Breast epithelium (tissue), 4 donors: ENCODE measurements at places on chromosomes 6 and 20. TPM values are rescaled to one million over a fixed set of nuclear protein-coding genes. Genes with fewer than 3 reads are reported as not detected.

ZNF391 gene
- 2.1 TPM for total RNA-seq

GRCh38 chr6:30643656-30644055 lies 3.3 kb upstream of the C6orf136 start:
- DNase-seq: no peak

GRCh38 chr6:11525468-11526155 lies 11.9 kb upstream of the TMEM170B start:
- no peak for DNase-seq

OVOL2 gene
- total RNA-seq: 21.0 TPM

DNA sequence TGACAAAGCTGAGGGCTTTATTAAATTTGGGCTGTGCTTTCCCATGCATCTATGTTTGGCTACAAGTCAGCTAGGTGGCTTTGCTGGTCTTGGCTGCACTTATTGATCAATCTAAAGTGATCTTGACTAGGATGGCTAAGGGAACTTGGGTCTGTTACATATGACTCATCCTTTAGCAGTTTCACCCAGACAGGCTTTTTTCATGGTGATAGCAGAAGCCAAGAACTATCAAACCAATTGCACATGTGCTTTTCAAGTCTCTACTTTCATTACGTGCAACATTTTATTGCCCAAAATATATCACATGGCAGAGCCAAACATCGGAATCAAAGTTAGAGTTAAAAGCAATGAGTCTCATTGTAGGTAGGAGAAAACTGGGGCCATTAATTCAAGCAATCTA lies 626.3 kb downstream of the TENT5A start:
- DNase-seq: no peak

DSP gene
- 2.1 TPM for total RNA-seq

DNA sequence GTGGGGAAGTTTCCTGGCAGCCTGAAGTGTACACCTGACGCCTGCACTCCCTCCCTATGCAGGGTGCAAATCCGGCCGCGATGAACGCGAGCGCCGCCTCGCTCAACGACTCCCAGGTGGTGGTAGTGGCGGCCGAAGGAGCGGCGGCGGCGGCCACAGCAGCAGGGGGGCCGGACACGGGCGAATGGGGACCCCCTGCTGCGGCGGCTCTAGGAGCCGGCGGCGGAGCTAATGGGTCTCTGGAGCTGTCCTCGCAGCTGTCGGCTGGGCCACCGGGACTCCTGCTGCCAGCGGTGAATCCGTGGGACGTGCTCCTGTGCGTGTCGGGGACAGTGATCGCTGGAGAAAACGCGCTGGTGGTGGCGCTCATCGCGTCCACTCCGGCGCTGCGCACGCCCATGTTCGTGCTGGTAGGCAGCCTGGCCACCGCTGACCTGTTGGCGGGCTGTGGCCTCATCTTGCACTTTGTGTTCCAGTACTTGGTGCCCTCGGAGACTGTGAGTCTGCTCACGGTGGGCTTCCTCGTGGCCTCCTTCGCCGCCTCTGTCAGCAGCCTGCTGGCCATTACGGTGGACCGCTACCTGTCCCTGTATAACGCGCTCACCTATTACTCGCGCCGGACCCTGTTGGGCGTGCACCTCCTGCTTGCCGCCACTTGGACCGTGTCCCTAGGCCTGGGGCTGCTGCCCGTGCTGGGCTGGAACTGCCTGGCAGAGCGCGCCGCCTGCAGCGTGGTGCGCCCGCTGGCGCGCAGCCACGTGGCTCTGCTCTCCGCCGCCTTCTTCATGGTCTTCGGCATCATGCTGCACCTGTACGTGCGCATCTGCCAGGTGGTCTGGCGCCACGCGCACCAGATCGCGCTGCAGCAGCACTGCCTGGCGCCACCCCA lies 1.2 kb downstream of the GPR6 start:
- DNase-seq: no peak

CST7 gene
- total RNA-seq: 1.8 TPM

CD83 gene
- total RNA-seq: 18.4 TPM

VSTM2L gene
- total RNA-seq: 0.33 TPM

GRCh38 chr20:25238319-25239037 lies 9.4 kb upstream of the PYGB start:
- DNase-seq: no peak

MUCL3 gene
- not detected for total RNA-seq

NCOA6 gene
- total RNA-seq: 20.3 TPM

DNA sequence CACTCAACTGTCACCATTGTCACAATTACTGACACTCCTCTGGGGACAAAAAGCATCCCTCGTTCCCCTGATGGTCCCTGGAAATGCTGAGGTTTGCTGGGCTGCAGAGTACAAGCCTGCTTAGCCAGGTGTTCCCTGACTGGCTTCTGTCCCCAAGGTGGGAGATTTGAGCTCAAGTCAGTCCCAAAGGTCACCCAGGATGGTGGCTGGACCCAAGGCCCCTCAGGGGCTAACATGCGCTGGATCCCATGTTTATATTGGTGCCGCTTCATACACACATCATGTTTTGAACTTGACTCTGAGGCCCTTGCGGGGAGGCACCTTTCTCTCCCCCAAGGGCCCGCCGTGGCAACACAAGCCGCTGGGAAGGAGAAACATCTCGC lies 44.2 kb downstream of the PMEPA1 start:
- DNase-seq: no peak

DNA sequence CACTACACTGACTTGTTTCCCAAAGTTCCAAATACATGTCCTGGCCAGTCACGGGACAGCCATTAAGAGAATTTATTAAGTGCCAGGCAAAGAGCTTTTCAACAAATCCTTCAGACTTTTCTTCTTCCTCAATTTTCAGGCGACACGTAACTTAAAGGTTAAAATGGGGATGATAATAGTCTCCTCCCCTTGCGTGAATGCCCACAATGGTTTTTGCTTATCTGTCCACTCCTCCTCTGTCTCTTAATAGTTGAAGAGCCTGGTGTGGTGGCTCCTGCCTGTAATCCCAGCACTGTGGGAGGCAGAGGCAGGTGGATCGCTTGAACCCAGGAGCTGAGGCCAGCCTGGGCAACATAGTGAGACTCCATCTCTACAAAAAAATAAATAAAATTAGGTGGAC lies 11.4 kb upstream of the PARD6B start:
- DNase-seq: no peak

DNA sequence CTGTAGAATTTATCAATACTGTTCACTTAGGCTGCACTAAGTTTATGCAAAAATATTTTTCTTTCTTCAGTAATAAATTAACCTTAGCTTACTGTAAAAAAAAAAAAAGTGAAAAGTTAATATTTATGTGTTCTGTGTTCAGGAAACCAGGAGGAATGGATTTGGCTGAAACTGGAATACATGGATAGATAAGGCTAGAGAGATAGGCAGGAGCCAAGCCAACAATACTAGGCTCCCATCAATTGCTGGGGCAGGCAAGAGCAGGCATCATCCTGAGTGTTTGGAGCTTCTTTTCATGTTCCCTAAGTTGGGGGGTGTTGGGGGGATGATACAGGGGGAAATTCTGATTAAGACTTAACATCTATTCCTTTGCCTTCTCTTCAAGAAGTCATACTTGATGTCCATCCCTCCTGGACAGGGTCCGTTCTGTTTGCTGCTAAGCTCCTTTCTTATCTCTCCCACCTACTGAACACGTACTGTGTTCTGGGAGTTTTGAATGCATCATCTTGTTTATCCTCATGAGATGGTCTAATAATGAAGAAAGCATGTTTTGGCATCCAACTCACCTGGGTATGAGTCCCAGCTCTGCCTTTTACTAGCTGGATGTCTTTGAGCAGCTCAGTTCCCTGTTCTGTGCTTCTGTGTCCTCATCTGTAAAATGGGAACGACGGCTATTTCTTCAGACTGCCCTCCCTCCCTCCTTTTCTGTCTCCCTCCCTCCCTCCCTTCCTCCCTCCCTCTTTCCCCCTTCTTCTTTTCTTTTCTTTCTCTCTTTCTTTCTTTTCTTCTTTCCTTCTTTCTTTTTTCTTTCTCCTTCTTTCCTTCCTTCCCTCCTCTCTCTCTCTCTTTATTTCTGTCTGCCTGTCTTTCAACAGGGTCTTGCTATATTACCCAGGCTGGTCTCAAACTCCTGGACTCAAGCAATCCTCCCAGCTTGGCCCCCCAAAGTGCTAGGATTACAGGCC lies 6.4 kb upstream of the PROCR start:
- no peak for DNase-seq

PLAGL1 gene
- total RNA-seq: 17.8 TPM

DNA sequence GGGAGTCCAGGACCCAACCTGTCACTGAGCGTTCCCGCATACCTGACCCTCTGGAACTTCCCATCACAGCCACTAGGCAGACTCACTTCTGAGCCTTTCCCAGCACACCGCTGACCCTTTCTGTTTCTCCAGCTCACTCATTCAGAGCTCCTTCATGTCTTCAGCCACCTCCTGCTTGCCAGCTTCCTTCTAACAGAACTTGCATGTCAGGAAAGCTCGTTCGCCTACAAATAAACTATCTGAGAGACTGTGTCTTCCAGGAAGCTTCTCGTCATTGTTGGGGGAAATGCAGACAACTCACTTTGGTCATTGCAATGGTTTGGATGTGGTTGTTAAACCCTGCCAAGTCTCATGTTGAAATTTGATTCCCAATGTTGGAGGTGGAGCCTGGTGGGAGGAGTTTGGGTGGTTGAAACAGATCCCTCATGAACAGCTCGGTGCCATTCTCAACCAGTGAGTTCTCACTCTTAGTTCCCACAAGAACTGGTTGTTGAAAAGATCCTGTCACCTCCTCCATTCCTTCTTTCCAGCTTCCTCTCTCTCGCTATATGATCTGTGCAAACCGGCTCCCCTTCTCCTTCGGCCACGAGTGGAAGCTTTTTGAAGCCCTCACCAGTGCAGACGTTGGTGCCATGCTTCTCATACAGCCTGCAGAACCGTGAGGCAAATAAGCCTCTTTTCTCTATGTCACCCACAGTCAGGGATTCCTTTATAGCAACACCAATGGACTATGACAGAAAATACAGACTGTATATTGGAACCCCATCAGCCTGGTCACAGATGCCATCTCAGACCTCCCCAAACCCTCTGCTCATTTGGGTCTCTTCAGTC lies 1.4 kb upstream of the MUC21 start:
- no peak for DNase-seq

DNA sequence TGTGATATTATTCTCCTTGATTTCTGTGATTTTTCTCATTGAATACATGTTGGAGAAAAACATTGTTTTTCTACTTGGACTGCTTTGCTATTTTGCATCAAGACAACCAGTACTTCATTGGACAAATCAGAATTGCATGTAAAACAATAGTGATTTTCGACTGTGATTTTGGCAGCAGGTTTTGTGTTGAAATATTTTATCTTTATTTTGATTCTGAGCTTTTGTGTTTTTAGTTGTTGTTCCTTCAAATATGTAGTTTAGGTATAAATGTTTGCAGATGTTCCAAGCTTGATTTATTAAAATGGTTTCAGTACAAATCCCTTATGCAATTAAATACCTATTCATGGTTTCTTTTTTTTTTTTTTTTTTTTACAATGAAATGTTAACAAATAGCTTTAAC lies 754.1 kb downstream of the DOK5 start:
- no peak for DNase-seq

DNA sequence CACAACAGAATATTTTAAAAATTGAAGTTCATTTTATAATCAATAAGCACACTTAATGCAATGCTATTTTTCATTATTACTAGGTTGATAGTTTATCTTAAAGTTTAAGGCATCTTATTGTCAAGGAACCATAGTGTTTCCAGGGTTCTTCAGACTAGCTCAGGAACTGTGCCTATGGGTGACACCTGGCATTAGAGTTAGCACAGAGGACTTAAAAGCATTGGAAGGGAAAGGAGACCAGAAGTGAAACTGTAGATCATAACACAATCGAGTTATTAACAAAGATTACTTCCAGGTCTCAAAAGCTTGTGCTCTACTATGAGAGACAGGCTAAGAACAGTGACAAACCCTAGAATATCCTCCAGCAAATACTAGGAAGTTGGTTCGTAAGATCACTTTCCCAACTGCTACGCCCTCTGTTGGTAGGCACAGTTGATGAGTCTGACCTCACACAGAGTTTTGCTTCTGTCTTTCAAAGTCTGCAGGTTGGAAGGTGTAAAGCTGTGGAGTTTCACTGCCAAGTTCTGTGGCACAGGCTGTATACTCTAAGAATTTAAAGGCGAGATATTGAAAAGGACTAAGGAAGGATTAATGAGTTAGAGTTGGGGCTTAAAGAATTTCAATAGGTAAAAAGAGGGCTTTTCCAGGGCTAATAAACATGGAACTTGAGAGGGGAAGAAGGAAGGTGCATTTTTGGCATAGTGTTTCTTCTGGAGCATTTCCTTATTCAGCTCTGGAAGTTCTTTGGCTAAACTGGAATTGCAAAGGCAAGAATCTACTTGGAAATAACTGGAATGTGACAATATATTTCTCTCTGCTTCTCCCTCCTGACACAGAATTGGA lies 531.3 kb upstream of the JAG1 start:
- DNase-seq: no peak

- no peak for DNase-seq
These were observed 361.1 kb upstream of the AGPAT4 start for GRCh38 chr6:161634916-161635315.

TRIM26 gene
- 31.7 TPM for total RNA-seq
